ENCODE measurements at places on chromosomes 7 and 10. TPM values are rescaled to one million over a fixed set of nuclear protein-coding genes. Genes with fewer than 3 reads are reported as not detected.

CYP3A5 gene
- 0.13 TPM for total RNA-seq

WEE2 gene
- not detected for total RNA-seq

HECW1 gene
- not detected for total RNA-seq

MMP21 gene
- total RNA-seq = not detected

OR6V1 gene
- not detected for total RNA-seq

KCNIP2 gene
- total RNA-seq = 14.9 TPM

TAS2R3 gene
- total RNA-seq = 0.35 TPM

ZNF511 gene
- 34.4 TPM for total RNA-seq

ZNF25 gene
- 18.9 TPM for total RNA-seq

HOXA4 gene
- total RNA-seq = 1.1 TPM

DYNC1I1 gene
- total RNA-seq = 24.3 TPM

LFNG gene
- total RNA-seq = 6.2 TPM

TBC1D12 gene
- total RNA-seq = 6.3 TPM

MYO1G gene
- 2.4 TPM for total RNA-seq

FAM20C gene
- 30.2 TPM for total RNA-seq

CHST15 gene
- total RNA-seq = 5.4 TPM

PALD1 gene
- 5.3 TPM for total RNA-seq

CPED1 gene
- total RNA-seq = 48.7 TPM

ODAD2 gene
- 0.83 TPM for total RNA-seq

TIMM23 gene
- 65.7 TPM for total RNA-seq

BMPER gene
- 1.9 TPM for total RNA-seq

GTPBP10 gene
- 19.4 TPM for total RNA-seq

VAX1 gene
- not detected for total RNA-seq

CPA1 gene
- not detected for total RNA-seq

LYZL2 gene
- not detected for total RNA-seq

AGR3 gene
- total RNA-seq = not detected

SCART1 gene
- total RNA-seq = 1.0 TPM

PIP gene
- total RNA-seq = not detected

CACNA2D1 gene
- total RNA-seq = 87.3 TPM

SMC3 gene
- 21.3 TPM for total RNA-seq

AOAH gene
- total RNA-seq = 1.6 TPM

SPRN gene
- total RNA-seq = not detected

UNCX gene
- not detected for total RNA-seq

MRLN gene
- not detected for total RNA-seq

FAM25C gene
- not detected for total RNA-seq

HOGA1 gene
- 20.4 TPM for total RNA-seq
